ENCODE measurements at places on chromosomes 4 and X.
A peak's percentile ranks its signal among the peaks of the same experiment; 100 is the strongest.

DNA sequence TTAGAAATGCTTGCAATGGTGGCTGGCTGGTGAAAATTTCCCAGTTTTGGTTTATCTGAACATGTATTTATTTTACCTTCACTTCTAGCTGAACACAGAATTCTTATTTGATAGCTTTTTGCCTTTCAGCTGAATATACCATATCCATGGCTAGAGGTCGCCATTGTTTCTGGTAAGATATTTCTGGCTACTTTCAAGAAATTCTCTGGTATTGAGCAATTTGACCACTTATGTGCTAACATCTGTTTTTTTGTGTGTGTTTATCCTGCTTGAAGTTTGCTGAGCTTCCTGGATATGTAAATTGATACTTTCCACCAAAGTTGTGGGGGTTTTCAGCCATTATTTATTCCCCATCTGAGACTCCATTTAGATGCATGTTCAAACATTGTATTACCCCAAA lies 75.4 kb downstream of the FBXW7 start:
- DNase-seq = no peak

DNA sequence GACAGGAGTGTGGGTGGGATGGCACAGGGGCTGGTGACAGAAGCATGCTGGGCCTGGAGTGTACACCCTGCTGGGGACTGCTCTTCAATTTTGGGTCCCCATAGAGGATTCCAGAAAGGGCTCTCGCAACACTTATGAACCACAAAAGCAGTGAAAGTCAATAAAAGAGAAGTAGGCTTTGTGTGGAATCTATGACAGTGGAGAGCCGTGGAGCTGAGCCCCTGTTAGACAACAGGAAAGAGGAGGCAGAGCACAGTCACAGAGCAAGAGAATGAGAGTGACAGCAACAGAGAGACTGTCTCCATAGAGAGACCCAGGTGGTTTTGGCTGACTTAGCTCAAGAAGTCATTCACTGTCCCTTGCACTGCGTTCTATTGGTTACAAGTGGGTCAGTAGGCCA lies 135.1 kb upstream of the ATP6AP2 start:
- no peak for DNase-seq

GRCh38 chr4:174524242-174524641 lies 2.0 kb upstream of the HPGD start:
- no peak for DNase-seq

DNA sequence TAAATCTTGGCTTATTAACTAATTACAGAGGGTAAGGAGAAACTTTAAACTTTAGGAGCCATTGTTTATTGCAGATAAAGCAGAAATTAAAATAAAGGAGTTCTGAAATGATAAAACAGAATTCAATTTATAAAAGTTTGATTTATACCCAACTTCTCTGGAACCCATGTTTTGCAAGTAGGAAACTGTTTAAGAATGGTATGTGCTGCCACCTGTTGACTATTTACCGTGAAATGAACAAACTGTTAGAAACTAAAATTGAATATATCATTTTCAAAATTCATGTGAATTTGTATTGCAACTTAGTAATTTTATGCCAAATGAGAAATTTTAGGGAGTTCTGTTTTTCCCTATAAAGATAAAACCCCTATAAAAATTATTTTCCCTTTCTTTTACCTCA lies 11.0 kb upstream of the TBC1D8B start:
- no peak for DNase-seq

- no peak for DNase-seq
These were observed 52.1 kb downstream of the PSAPL1 start for GRCh38 chr4:7382634-7383014.

DNA sequence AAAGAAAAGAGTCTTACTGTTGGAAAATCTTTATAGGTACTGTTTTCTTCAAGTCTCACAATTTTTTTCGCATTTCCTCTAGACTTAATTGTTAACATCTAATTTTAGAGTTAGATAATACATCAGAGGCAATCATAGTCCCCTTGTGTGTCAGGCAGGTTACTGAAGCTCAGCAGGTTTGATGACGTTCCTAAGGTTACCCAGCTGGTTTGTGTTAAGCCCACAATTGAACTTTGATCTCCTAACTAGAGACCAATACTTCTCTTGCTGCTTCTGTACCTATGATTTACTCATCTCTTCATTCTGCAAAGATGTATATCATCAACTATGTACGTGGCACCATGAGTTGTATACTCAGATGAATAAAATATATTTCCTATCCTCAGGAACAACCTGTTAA lies 131.6 kb upstream of the STIM2 start:
- no peak for DNase-seq

- DNase-seq = no peak
These were observed 229.0 kb upstream of the GLRA2 start for GRCh38 chrX:14300376-14300775.

- no peak for DNase-seq
These were observed 50.6 kb downstream of the CCDC149 start for GRCh38 chr4:24862073-24862751.

DNA sequence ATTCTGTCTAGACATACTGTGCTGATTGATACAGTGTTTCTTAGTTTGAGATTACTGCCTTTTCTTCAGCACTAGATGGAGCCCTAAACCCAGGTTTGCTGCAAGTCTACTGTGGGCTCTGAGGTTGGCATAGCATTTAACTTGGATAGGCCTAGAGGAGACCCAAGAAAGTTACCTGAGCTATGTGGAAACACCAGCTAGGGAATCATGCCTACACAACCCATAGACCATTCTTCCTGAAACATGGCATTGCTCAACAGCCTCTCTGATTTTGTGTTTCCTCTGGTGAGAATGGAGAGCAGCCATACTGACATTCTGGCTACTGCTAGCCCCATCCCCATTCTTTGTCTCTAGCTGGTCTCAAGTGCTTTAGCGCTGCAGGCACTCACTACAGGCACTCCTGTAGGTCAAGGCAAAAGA lies 287.7 kb upstream of the PCDH18 start:
- DNase-seq = peak; percentile 46

DNA sequence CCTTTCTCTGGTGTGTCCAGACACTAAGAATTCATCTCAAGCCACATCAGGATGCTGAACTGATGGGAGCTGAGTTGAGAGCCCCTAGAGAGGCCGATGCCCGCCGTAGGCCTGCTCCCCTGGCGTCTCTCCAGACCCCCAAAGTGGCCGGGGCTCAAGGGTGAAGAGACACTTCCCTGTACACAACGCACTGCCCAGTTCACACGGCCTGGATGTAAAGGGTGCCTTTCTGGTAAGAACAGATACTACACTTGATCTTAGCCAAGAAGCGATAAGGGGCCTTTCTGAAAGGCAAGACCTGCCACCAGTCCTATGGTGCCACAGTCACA lies 5.1 kb upstream of the TREX2 start:
- no peak for DNase-seq

DNA sequence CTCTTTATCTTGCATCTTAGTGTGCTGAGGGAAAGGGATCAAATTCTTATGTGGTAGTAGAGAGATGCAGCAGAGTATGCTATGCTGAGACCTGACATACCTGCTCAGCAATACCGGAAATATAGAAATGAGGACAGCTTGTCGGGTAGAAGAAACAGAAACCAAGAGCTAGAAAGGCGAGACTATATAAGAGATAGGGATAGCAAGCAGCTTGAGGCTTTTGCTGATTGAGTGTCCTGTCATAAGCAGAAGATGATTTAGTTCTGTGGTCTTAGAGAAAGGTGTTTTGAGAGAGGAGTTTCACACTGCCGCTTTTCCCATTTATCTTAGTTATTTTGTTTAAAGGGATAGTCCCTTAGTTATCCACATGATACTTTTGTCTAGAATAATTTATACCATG lies 31.7 kb downstream of the USP9X start:
- no peak for DNase-seq

- DNase-seq = no peak
These were observed 34.4 kb downstream of the AGTR2 start for GRCh38 chrX:116204932-116205331.

- no peak for DNase-seq
These were observed 248.7 kb downstream of the DHX15 start for GRCh38 chr4:24335616-24336015.

GRCh38 chr4:26124753-26125321 lies 196.0 kb upstream of the RBPJ start:
- DNase-seq = no peak

- DNase-seq = no peak
These were observed 72.1 kb downstream of the PARM1 start for GRCh38 chr4:75004755-75005668.

DNA sequence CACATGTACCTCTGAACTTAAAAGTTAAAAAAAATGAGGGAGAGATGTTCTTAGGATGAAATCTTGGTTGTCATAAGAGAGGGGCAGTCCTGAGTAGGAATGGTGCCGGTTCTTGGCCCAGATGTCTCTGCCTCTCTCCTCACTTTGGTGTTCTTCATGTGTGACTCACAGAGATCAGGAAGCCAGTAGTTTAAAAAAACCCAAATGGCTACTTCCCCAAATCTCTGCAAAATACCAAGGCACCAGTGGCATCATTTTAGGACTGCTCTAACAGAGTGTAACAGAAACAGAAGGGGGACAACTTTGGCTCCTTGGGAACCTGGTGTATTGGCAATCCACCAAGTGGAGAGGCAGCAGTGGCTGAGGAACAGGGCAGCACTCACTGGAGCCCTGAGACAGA lies 116.8 kb downstream of the SCD5 start:
- DNase-seq = no peak

- no peak for DNase-seq
These were observed 738.0 kb upstream of the AADAT start for GRCh38 chr4:170827562-170828274.

DNA sequence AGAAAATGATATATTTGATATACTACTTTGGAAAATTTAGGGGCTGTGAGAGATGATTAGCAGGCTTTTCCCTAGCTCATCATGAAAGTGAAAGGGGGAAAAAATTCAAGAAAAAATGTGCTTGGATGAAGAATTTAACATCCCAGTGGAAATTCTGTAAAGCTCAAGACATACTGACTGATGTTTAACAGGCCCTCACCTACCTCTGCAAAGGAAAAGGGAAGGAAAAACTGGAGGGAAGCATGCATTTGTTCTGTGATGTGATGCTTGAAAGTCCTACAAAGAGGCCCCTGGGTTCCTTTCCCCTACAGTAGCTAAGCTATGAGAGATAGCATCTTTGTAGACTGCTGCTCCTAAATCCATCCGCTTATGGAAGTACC lies 364.1 kb downstream of the PDGFC start:
- DNase-seq = no peak

- DNase-seq = no peak
These were observed 643 bp downstream of the SRP72 start for GRCh38 chr4:56468097-56468422.

DNA sequence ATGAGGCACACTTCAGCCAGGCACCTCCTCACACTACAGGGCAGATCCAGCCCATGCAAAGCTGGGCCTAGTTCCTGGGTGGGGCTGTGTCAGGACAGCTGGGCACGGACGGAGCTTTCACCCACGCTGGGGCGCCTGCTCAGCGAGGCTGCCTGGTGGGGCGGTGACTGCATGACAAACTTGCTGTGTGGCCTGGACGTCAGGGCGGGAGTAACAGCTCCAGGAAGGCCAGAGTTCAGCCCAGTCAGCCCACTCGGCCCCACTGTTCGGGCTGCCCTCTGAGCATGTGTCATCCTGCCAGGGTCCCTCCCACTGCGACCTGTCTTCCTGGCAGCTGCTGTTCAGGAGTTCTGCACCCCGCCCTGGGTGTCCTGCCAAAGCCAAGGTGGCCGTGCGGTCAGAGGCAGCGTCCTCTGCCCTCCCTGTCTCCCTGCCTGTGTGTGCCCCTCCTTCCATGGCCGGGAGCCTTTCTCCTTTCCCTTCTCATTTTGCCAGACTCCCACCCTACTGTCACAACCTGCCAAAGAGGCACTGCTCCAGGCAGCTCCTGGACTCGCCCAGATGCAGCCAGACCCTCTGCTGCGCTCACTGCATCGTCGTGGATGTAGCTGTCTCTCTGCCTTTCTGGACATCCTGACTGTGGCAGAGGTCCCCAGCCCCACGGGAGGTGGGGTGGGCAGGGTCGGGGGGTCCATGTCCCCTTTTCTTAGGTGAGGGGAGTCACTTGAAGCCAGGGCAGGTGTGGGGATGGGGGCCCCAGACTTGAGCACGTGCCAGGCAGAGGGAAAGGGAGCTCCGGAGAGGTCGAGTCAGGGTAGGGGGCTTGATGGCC lies 33.0 kb upstream of the KIAA0232 start:
- no peak for DNase-seq

GRCh38 chrX:3378156-3378555 lies 31.7 kb upstream of the MXRA5 start:
- DNase-seq = no peak

DNA sequence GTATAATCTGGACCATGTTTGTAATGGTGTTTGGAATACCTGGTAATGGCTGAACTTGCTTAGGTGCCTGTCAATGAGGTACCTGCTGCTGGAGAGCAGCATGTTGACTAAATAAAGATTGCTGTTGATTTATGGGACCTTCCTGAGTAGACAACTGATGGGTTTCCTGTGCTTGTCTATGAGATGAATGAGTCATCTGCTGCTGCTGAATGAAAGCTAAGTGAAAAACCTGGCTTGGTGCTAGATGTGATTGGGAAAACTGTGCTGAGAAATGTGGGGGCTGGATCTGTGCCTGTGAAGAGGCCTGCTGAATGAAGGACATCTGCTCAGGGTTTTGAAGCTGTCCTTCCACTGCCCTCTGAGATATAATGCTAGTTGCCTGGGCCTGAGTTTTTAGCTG lies 69.6 kb downstream of the WNK3 start:
- DNase-seq = no peak

DNA sequence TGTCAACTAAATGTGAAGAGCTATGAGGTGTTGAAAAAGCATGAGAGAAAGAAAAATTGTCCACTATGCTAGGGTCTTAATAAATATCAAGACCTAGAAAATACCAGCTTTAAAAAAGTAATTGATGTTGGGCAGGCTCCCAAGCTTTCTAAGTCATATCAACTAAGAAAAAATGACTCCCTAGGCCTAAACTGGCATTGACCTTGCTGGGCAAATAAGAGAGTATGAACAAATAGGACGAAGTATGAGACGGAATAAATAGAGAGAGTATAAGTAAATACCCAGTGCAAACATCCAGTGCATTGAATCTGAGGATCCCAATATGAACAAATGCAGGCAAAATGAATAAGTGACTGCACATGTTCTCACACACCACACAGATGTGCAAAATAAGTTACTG lies 3.2 kb downstream of the KDR start:
- no peak for DNase-seq

DNA sequence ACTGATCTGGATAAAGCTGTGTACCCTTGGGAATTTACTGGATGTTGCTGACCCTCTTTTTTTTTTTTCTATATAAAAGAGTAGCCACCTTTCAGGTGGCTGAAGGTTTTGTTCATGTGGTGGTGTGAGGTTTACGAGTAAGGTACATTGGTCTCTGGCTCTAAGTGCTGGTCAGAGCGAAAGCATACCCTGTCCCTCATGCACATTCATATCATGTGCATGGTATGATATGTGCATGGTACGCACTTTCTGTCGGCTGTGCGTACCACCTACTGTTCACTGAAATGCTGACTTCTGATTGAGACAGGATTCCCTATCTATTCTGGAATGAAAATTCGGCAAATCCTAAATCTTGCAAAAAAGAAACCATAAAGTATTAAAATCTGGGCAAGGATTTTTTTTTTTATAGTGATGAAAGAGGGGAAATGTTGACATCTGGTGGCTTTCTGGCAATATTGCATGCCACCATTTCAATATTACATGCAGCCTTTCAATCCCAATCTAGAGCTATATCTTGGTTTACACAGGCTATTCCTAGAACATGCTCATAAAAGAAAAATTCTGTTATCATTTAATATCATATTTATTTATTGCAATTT lies 32.8 kb downstream of the FAM149A start:
- no peak for DNase-seq

GRCh38 chr4:1938027-1938426 lies 66.8 kb downstream of the NSD2 start:
- no peak for DNase-seq

Data from NCI-H446 treated with DMSO at 0.1 percent for 48 hours (cell line).